ENCODE measurements at places on chromosomes 4 and X.

- no peak for DNase-seq
Measured at GRCh38 chrX:34879346-34879745, 63.2 kb upstream of the FAM47B start.

- no peak for DNase-seq
Measured at GRCh38 chr4:57763070-57763469, 652.9 kb upstream of the IGFBP7 start.

DNA sequence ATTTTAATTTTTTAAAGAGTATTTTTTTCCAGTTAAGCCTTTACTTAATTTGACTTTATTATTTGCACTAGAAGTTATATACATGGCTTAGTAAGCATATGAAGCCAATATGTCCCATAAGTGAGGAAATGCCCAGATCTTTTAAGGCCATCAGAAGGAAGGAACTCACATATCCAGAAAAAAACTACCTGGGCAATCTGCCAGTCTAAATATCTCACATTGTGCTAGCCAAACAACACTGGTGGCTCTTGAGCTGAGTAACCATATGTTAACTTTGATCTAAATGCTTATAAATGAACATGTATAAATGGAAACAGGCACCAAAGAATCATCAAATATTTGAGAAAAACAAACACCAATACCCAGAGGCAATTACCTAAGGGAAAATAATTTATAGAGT lies 138.6 kb upstream of the APOOL start:
- DNase-seq, result no peak

DNA sequence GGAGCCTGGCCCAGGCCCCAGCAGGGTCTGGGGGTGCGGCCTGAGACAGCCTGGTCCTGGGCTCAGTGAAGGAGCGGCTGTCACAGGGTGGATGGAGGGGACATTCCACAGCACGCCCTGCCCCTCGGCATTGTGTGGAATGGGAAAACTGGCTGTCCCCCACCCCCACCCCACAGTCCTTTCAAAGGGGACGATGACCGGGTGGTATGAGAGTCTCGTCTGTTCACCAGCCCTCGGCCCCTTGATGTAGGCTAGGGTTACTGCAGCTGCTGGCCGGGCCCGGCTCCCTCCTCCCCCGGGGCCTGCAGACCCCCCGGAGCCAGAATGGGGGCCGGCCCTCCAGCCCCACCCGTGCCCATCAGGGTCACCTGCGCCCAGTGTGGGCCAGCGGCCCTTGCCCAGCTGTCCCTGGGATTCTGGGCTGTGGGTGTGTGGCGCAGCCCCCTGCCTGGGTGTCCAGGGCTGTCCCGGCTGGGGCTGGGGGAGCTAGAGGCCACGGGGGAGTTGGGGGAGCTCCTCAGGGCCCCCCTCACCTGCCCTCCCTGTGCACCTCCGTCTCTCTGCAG lies 11.7 kb downstream of the FGFRL1 start:
- no peak for DNase-seq

- DNase-seq, result no peak
Measured at GRCh38 chr4:176825586-176825985, 32.9 kb upstream of the VEGFC start.

DNA sequence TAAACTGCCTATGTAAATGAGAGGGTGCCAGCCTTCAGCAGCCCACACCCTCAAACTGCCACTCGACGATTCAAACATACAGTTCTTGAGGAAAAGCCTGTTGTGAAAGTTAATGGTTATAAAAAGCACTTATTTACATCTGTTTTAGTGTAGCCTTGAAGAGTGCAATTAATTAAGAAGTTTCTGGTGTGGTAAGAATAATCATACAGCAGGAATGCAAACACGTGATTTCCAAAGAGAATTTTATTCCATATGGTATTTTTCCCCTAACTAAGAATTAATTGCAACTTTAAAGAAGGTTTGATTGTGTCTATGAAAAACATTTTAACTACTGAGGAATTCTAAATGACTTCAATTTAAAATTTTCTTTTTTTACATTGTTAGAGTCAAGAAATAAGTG lies 176.3 kb upstream of the PITX2 start:
- no peak for DNase-seq

DNA sequence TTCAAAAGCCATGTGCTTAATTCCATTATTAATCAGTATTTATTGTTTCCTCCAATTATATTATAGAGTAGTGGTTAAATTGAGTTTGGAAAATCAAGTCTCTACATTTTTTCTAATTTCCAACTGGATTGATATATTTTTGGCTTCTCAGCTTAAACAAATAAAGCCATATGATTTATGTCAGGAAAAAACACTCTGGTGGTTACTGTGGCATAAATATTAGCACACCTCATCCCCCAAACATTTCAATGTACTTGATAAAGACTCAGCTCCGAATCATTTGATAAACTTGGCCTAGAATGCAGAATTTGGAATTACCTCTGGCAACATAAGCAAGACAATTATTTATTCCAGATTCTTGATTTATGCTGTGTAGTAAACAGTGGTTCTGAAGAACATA lies 2313.8 kb downstream of the ARAP2 start:
- no peak for DNase-seq

- no peak for DNase-seq
Measured at GRCh38 chr4:99301376-99302164, 10.8 kb upstream of the ADH1A start.

DNA sequence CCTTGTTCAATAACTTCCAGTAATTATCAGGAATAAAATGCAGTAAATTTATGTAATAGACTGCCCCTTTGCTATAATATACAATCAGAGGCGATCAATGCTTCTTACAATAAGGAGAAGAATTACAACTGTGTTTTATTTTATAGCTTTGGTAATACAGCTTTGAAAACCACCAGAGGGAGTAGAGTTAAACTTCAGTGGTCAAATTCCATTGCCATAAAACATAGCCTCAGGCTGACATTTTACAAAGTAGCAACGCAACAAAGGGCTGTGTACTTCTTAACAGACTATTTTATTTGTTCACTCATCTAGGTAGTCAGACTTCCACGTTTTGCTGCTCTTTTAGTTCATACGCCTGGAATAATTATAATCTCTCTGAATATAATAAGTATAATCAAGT lies 58.5 kb downstream of the TEX13C start:
- no peak for DNase-seq

- no peak for DNase-seq
Measured at GRCh38 chrX:32847921-32848320, 363.4 kb downstream of the DMD start.

GRCh38 chrX:3712051-3712869 lies 1.2 kb downstream of the PRKX start:
- no peak for DNase-seq

- no peak for DNase-seq
Measured at GRCh38 chrX:40043895-40044294, 53.9 kb downstream of the BCOR start.

Data from AG09309 (cell line).